Activated naive CD4-positive, alpha-beta T cell treated with anti-CD3 and anti-CD28 coated beads, Interleukin-2, amount 50 U/mL, for 72 hours (primary cell): ENCODE measurements at places on chromosomes 12 and 14. TPM values are rescaled to one million over a fixed set of nuclear protein-coding genes. Genes with fewer than 3 reads are reported as not detected.

FAM181A gene
- total RNA-seq: not detected

PTPRO gene
- total RNA-seq: 0.77 TPM

CIDEB gene
- total RNA-seq: 6.9 TPM

CISTR gene
- not detected for total RNA-seq

VWF gene
- 0.12 TPM for total RNA-seq

SETD1B gene
- total RNA-seq: 16.7 TPM

EIF2S3B gene
- total RNA-seq: 0.49 TPM

DPF3 gene
- not detected for total RNA-seq

PCED1B gene
- 92.5 TPM for total RNA-seq

FRMD6 gene
- 6.3 TPM for total RNA-seq

SIRT4 gene
- 3.3 TPM for total RNA-seq

HECTD4 gene
- total RNA-seq: 31.0 TPM

BATF gene
- 165 TPM for total RNA-seq

PMEL gene
- total RNA-seq: 5.6 TPM
